Endothelial cell (in vitro differentiated cells): ENCODE measurements at places on chromosomes 13 and 19. TPM values are rescaled to one million over a fixed set of nuclear protein-coding genes. Genes with fewer than 3 reads are reported as not detected.
A peak's percentile ranks its signal among the peaks of the same experiment; 100 is the strongest.

DNA sequence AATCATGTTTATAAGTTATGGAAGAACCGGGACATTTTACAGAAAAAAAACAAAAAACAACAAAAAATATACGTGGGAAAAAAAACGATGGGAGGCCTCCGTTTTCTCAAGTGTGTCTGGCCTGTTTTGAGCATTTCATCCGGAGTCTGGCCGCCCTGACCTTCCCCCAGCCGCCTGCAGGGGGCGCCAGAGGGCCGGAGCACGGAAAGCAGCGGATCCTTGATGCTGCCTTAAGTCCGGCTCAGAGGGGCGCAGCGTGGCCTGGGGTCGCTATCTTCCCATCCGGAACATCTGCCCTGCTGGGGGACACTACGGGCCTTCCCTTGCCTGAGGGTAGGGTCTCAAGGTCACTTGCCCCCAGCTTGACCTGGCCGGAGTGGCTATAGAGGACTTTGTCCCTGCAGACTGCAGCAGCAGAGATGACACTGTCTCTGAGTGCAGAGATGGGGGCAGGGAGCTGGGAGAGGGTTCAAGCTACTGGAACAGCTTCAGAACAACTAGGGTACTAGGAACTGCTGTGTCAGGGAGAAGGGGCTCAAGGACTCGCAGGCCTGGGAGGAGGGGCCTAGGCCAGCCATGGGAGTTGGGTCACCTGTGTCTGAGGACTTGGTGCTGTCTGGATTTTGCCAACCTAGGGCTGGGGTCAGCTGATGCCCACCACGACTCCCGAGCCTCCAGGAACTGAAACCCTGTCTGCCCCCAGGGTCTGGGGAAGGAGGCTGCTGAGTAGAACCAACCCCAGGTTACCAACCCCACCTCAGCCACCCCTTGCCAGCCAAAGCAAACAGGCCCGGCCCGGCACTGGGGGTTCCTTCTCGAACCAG lies 1.8 kb upstream of the APOE start:
- peaks cover 7% of the 10 kb centered on the region for H3K27me3 ChIP-seq
- H3K4me1 ChIP-seq = no peaks in the 10 kb centered on the region
- H3K4me3 ChIP-seq = no peak overlapping the region
- no peak overlapping the region for H3K27ac ChIP-seq

GRCh38 chr19:2487842-2488241 lies 11.9 kb downstream of the GADD45B start:
- H3K4me1 ChIP-seq = peaks cover 3% of the 10 kb centered on the region
- H3K36me3 ChIP-seq = peaks cover 4% of the 10 kb centered on the region
- no peak overlapping the region for H3K4me3 ChIP-seq
- DNase-seq = no peak
- no peak overlapping the region for H3K27ac ChIP-seq
- H3K27me3 ChIP-seq = peaks cover 16% of the 10 kb centered on the region

GRCh38 chr19:43470288-43470687 lies 4.9 kb upstream of the LYPD3 start:
- H3K36me3 ChIP-seq = no peaks in the 10 kb centered on the region
- H3K27me3 ChIP-seq = peaks cover 3% of the 10 kb centered on the region
- H3K4me3 ChIP-seq = no peak overlapping the region
- peak overlapping the region; percentile 58 for H3K27ac ChIP-seq
- peaks cover 8% of the 10 kb centered on the region for H3K4me1 ChIP-seq

DNA sequence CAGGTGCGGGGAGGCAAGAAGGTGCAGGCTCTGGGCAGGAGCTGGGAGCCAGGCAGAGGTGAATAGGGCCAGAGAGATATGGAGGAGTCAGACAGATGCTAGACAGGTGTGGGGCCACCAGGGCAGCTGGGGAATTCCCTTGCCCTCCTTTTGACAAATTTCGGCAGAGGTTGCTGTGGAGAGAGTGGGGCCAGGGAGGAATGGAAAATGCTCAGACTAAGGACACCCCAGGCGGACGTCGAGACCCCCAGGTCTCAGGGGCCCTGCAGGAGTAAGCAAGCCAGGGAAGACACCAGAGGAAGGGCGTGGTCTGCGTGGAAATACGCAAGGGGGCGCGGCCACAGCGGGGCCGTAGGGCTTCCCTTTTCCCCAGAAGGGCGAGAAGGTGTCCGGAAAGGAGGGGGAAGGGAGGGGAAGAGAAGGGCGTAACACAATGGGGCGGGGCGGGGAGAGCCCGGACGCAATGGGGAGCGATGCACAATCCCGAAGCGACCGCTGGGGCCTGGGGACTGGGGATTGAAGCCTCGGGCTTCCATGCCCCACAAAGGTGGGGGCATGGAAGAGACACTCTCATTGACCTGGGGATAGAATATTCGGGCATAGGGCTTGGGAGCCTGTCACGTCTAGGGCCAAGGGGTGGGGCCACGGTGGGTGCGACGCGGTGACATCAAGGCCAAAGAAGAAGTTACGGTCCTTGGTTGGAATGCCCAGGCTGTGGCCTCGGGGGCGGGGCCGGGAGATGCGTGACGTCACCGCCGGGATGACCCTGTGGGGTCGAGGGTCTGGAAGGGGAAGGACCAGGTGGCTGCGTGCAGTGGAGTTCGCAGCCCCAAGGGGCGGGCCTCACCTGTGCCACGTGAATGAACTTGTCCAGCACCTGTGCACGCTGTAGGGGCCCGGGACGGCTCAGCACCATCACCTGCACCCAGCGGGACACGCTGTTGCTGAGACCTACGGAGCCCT lies 8.2 kb downstream of the RASGRP4 start:
- H3K36me3 ChIP-seq = peaks cover 4% of the 10 kb centered on the region
- H3K27me3 ChIP-seq = peaks cover 9% of the 10 kb centered on the region
- H3K4me3 ChIP-seq = peak overlapping the region; percentile 82
- H3K27ac ChIP-seq = no peak overlapping the region
- DNase-seq = peak; percentile 52

- no peaks in the 10 kb centered on the region for H3K27me3 ChIP-seq
- H3K4me1 ChIP-seq = no peaks in the 10 kb centered on the region
- H3K27ac ChIP-seq = no peak overlapping the region
- no peak overlapping the region for H3K4me3 ChIP-seq
These were observed 57.3 kb downstream of the MBD3L2B start for GRCh38 chr19:6963937-6964336.

ZNF763 gene
- not detected for total RNA-seq

ELAVL3 gene
- 0.54 TPM for total RNA-seq
